ENCODE measurements at places on chromosomes 12 and 14.
A peak's percentile ranks its signal among the peaks of the same experiment; 100 is the strongest.

- DNase-seq: no peak
Observed at GRCh38 chr12:119375883-119376190, 41.3 kb downstream of the CCDC60 start.

DNA sequence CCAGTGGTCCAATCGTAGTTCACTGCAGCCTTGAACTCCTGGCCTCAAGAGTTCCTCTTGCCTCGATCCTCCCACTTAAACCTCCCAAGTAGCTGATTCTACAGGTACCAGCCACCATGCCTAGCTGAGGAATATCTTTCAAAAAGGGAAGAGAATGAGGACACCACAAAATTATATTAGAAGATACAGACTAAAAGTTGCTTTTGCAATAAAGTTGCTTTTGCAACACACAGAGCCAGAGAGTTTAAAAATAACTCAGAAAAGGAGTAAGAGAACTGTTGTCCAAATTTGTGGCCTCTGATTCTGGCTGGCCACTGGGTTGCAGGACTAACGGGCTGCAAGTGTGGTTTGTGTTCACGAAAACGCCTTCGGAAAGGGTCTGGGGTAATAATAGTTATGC, 19.8 kb downstream of the TMEM253 start:
- no peak for DNase-seq

- no peak for DNase-seq
Observed at GRCh38 chr12:108515916-108516315, 839 bp downstream of the FICD start.

DNA sequence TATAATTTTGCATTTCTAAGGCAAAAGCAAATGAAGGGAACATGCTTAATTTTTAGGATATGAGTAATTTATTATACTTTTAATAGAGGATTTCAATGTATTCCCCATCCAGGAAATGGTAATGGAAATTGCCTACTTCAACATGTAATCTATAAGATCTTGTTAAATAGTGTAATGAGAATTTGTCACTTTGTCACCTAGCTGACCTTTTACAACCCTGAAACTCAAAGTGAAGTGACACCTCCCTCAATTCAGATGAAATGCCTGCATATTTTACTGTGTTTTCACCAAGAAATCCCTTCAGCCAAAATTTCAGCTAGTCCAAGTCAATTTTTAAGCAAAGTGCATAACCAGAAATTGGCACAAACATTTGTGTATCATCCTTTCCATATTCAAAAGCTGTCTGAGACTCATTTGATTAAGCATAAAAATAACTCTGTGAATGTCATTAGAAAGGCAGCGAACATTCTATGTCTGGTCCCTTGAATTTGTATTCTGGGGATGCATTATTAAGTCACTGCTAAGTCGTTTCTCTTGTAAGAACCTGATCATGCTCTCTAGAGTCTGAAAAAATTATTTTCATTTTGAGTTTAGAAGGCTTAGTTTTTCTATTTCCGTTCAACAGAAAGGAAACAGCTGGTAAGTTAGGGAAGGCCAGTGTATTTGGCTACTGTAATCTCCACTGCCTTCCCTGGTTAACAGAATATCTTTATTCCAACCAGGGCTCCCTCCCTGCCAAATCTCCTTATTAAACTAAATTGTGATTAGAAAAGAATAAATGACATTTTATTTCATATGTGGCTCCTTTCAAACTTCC, 100.8 kb downstream of the IGF1 start:
- no peak for DNase-seq

GRCh38 chr14:65560340-65561027, 148.0 kb downstream of the FUT8 start:
- DNase-seq: no peak

GRCh38 chr12:108381787-108382436, 42.8 kb upstream of the CMKLR1 start:
- no peak for DNase-seq

GRCh38 chr14:101980700-101981099, 16.3 kb downstream of the DYNC1H1 start:
- peak; percentile 88 for DNase-seq

DNA sequence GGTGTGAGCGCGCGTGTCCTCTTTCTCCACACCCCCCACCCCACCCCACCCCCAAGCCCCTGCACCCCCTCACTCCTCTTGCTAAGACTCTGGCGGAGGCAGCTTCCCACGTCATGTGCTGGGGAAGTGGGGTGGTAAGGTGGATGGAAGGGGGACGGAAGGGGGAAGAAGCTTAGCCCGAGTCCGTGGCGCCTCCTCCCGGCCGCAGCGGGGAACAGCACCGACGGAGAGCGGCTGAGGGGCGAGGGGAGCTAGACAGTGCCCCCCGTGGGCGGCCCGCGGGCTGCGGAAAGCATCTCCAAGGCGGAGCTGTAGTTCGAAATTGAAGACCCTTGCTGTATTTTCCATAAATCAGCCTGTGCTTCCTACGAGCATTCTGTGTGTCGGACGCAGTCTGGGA, 588 bp upstream of the GRIN2B start:
- no peak for DNase-seq

DNA sequence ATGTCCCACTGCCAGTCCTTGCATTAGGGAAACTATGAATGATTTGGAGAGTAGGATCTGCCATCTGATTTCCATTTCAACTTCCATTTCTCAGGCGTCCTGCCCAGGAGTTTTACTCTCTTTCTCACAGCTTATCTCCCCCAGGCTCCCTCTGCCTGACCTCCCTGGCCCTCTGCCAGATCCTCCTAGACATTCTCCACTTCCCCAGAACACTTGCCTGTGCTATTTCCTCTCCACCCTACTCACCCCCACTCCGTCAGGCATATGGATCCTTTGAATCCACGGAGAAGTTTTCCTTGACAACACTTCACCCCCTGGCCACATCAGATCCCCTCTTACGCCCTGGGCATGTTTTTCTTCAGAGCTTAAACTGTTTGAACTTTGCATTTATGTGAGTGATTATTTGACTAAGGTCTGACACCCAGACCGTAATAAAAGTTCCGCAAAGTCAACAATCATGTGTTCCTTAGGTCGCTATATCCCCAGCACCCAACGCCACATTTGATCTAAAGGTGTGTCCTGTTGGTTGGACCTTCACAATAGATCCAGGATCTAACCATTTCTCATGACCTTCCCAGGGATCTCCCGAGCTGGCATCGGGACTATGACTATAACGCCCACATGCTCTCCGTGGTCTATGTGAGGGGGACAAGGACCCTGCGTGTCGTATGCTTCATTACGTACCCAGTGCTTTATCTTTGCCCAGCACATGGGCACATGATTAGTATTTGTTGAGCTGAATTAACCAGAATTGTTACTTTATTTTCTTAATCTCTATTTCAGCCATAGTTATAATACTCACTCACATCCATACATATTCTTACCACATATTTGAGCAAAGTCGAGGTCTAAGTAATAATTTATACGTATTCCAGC, 255.8 kb upstream of the FOXN3 start:
- DNase-seq: no peak

GRCh38 chr14:50944647-50945413, 547 bp upstream of the PYGL start:
- DNase-seq: peak; percentile 83

DNA sequence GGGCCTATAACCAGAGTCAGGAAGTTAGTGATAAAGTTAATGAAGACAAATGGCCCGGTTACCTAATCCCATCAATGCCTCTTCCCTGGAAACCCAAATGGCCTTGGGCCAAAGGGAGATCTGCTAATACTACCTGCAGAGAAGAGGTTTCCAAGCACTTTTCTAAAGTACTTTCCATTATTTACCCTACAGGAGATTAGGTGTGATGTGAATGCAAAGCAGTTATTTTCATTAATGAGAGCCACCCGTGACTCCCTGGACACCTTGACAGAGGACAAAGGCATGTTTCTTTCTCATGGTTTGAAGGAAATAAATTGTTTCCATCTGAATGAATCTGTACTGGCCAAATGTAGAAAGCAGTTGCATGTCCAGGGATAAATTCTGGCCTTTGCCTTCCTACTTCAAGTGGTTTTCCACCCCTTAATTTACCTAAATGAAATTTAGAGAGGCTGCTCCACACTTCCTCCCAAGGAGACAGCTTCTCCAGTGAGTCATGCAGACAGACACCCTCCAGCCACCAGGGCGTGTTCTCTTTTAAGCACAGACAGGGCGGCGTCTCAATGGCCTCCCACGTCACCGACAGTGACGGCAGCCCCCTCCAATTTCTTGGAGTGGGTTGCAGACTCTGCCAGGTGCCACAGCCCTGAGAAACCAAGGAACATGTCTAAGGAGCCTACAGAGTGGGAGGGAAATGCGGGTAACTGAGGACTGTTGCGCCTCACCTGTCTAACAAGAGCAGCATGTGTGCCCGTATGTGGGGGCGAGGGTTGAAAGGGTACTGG, 43.9 kb upstream of the GNPNAT1 start:
- DNase-seq: peak; percentile 14

DNA sequence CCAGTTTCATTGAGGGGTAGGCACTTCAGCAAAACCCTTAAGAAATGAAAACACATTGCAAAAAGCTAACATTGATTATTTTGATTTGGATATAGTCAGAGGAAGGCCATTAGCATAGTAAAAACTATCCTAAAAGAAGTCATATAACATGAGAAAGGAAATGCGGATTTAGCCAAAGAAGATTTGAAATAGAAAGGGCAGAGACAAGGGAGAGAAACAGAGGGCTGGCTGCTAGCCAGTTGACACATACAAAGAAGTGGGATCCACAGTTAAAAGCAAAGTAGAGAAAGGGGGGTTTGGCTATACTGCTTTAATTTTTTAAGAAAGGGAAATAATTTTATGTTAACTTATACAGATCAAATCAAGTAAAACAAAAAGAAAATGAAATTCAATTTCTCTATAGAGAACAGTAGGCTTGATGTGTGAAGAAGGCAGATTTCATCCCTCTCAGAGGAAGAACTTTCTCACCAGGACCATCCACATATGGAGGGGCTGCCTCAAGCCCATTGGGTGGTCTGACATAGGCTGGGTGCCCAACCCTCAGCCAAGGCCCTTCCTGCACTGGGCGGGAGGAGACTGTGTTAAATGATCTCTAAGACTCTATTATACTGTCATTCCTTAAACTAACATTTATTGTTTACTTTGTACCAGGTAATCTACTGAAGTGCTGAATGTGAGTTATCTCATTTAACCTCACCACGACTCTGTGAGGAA, 420.3 kb downstream of the CCDC91 start:
- no peak for DNase-seq

DNA sequence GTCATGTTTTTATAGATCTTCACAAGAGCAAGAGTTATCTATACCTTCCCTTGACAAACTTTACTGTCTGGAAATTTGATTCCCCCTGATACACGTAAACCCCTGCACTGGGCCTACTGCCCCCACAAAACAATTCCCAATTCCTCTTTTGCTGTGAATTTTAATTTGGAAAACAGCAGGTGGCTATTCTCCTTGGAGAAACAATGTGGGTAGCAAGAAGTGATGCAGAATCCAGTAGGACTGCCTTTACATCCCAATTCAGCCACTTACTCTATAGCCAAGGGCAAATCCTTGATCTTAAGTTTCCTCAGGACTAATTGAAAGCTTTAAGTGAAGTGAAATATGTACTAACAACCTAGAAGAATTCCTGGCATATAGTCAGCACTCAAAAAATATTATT, 129.3 kb downstream of the ACSS3 start:
- DNase-seq: no peak

DNA sequence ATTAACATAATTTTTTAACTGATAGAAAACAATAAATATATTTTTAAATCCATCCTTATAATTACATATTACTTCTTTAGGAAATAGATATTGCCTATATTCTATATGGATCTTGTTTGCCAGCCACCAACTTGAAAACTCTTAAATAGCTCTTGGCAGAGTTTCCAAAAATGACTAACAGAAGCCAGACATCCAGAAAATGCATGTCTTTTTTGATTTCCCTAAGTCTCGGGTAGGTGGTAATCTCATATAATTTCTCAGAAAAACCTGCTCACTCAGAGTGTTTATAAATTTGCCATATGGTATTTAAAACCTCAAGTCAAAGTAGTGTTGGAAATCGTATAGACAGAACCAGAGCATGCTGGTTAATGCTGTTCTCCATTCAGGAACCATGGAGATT, 360.4 kb upstream of the FOXG1 start:
- DNase-seq: no peak

GRCh38 chr12:95178136-95178535, 39.1 kb downstream of the FGD6 start:
- no peak for DNase-seq

GRCh38 chr14:24092110-24092504, 2.0 kb upstream of the PCK2 start:
- no peak for DNase-seq

DNA sequence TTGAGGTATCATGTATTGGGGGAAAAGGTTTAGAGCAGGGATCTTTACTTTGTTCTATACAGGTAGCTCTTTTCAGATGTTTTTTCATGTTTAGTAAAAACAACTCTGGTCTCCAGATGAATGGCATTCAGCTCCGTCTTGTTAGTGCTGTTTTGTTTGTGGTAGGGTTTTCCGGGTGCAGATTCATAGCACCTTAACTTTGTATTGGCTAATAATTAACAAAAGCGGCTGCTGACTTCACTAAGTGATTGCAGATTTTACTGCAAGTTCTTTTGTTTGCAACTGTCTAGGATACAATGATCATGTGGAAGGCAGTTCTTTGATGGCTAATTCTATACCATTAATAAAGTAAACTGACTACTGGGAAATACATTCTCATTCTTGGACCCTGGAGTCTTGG, 32.2 kb upstream of the BHLHE41 start:
- DNase-seq: no peak

DNA sequence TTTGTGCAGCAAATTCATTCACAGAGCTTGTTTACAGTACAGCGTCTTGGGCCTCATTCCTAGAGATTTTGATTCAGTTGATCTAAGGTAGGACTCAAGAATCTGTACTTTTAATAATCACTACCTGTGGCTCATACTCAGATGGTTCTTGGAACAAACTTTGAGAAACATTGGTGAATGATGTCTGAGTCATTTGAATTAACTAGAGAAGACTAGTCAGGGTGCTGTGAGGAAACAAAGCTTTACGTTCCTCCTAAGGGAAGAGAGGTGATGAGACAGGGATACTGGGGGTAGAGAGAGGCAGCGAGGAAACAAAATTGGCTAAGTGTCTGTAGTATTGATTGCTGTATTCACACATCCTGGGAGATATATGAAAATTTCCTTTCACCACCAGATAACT, 109.4 kb downstream of the SLC15A5 start:
- no peak for DNase-seq

DNA sequence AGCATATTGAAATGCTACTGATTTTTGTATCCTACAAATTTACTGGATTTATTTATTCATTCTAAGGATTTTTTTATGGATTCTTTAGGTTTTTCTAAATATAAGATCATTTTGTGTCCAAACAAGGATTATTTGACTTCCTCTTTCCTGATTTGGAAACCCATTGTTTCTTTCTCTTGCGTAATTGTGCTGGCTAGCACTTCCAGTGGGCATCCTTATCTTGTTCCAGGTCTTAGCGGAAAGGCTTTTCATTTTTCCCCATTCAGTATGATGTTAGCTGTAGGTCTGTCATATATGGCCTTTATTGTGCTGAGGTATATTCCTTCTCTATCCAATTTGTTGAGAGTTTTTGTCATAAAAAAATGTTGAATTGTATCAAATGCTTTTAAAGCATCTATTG, 57.2 kb upstream of the RHOJ start:
- no peak for DNase-seq

- no peak for DNase-seq
Observed at GRCh38 chr14:51938137-51938536, 51.2 kb upstream of the RTRAF start.

- DNase-seq: no peak
Observed at GRCh38 chr14:91573894-91574837, 64.1 kb upstream of the PPP4R3A start.

Data from COLO829 (cell line).